ENCODE measurements at places on chromosomes 7 and 10.

GRCh38 chr10:112126901-112127300 is 56.7 kb downstream of the GPAM start:
- DNase-seq, result no peak

DNA sequence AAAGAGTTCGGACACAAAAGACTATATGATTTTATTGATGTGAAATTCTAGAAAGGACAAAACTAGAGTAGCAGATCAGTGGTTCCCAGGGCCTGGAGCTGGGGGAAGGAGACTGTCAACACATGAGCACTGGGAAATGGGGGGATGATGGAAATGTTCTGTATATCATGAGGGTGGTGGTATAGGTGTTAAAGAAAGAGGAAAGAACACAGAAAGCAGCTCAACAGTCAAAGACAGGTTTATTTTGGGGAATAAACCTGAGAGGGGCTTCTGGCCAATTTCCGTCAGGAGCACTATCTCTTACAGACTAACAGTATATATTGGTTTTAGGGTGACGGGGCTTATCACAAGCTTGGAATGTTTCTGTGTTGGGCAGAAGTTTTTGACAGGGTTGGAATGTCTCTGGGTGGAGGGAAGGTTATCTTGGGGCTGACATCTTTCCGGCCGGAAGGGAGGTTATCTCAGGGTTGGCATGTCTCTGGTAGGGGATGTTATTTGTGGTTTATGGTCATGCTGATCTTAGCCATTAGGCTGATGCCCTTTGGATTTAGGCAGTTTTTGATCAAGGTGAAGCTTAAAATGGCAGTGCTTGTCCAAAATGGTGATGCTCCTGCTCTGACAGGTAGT is 254.6 kb upstream of the NRP1 start:
- DNase-seq, result no peak

GRCh38 chr10:114874827-114875411 is 53.3 kb downstream of the FHIP2A start:
- DNase-seq, result no peak

GRCh38 chr7:16644636-16645592 is 640 bp downstream of the ANKMY2 start:
- peak; percentile 60 for DNase-seq

DNA sequence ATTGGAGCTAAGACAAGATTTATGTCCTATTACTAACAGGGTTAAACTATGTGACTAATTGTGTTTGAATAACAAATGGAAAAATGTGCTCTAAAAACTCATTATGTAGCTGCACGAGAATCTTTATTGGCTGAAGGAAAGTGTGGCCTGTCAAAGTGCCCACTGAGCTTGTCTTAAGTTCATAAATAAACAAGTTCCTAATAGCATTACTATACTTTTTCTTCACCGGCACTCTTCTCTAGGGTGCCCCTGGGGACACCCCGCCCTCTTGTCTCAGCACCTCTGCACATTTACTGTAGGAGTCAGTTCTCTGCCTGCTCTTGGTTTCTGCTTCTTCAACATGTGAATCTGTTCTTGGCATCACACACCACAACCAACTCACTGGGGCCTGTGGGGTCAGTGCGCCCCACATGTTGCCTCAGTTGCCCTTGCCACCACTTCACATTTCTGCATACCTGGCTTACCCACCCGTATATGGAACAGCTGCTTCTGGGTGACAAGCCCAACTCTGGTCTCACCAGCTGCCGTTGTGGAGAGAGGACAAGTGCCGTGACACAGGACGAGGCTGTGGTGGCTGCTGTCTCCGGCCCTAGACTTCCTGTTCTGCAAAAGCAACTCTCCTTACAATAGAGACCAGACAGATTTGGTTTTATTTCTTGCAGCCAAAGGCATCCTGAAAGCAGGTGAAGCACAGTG is 96.3 kb upstream of the DDC start:
- peak; percentile 14 for DNase-seq

GRCh38 chr10:87913156-87913921 is 49.9 kb downstream of the PTEN start:
- DNase-seq, result no peak

- no peak for DNase-seq
Observed at GRCh38 chr7:133980804-133981203, 146.3 kb upstream of the LRGUK start.

DNA sequence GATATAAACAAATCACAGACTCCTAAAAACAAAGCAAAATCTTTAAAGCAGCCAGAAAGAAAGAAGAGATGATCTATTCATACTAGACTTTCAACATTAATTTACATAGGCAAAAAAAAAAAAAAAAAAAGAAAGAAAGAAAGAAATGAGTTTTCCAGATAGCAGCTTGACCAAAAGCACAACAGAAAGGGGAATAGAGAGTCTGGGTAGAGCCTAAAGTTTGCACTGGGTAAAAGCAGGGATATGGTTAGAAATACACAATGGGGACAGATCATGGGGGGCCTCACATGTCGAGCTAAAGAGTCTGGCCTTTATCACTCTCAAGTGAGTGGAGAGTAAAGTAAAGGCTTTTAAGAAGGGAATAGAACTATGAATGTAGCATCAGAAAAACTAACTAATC is 169.8 kb downstream of the SGMS1 start:
- DNase-seq, result no peak

- no peak for DNase-seq
Observed at GRCh38 chr7:105876964-105877601, 684 bp upstream of the ATXN7L1 start.

- no peak for DNase-seq
Observed at GRCh38 chr7:18400275-18400674, 95.3 kb upstream of the HDAC9 start.

GRCh38 chr7:155897758-155898386 is 85.6 kb upstream of the SHH start:
- no peak for DNase-seq

DNA sequence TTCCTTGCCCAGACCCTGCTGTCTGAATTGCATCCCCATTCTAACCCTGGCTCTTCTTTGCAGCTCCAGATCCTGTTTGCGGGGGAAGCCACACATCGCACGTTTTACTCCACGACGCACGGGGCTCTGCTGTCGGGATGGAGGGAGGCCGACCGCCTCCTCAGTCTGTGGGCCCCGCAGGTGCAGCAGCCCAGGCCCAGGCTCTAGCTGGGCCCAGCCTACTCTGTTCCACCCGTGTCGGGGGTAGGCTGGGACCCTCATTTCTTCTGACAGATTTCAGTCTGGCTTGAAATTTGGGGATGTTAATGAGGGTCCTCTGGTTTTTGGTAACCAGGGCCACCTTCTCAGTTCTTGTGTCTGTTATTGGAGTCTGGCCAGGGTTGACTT is 2.7 kb upstream of the MTG1 start:
- DNase-seq, result no peak

DNA sequence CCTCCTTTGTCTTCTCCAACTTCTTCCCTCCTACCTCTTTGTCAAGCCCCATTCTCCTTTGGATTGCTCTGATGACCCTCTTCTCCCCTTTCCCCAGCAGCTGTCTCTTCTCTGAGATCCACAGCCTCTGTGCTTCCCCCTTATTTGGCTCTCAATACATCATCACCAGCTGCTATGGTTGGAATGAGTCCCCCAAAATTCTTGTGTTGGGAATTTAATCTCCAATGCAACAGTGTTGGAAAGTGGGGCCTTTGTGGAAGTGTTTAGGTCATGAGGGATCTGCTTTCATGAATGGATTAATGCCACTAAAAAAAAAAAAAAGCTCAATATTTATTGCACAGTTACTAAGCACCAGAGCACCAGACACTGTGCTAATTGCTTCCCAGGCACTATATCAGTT is 39.2 kb upstream of the FRMD4A start:
- no peak for DNase-seq

DNA sequence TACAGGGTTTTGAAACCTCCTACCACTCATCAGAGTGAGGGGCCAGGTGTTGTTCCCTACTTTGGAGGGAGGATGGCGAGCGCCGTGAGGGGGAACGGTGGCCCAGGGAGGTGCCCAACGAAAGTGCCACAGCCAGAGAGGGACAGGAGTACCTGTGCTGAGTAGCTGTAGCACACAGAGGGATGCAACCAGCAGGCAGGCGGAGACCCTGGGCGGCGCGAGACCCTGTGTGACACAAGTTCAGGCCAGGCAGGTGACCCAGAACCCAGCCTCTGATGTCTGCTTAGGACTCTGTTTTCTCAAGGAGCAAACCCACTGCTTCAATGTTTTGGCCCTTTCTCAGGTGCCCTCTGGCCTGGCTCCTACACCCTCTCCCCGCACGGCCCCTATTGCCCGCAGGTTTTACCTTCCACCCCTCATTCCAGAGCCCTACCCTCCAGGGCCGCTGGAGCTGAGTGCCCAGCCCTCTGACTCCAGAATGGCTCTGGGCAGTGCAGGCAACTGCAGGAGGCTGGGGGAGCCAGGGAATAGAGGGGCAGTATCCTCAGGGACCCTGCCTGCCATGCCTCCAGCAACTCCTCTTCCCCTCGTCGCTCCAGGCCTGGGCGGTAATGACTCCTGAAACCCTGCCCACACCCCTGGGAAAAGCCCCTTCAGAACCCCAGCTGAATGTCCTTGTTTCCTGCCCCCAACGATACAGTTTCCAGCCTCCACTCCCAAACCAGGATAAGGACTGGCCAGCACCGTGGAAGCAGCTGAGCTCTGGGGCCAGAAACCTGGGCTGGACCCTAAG is 164.1 kb upstream of the RHEB start:
- no peak for DNase-seq

DNA sequence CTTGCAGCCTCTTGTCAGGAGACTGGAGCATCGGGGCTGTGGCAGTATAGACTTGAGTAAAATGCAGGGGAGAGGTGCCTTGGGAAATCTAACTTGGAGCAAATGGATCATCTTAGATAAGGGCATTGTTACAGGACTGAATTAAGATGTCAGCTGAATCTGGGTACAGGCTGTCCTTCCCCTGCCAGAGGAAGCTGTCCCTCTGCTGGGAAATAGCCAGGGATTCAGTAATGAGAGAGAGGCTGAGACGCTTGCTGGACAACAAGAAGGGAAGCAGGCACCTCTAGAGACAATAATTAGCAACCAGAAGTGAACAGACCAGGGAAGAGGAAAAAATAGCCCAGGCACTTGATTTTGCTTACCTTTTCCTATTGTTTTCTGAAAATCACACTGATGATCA is 20.7 kb upstream of the RAPGEF5 start:
- no peak for DNase-seq

- DNase-seq, result no peak
Observed at GRCh38 chr7:95435422-95435780, 573 bp upstream of the PON2 start.

- DNase-seq, result no peak
Observed at GRCh38 chr10:93894516-93895378, 969 bp downstream of the SLC35G1 start.

DNA sequence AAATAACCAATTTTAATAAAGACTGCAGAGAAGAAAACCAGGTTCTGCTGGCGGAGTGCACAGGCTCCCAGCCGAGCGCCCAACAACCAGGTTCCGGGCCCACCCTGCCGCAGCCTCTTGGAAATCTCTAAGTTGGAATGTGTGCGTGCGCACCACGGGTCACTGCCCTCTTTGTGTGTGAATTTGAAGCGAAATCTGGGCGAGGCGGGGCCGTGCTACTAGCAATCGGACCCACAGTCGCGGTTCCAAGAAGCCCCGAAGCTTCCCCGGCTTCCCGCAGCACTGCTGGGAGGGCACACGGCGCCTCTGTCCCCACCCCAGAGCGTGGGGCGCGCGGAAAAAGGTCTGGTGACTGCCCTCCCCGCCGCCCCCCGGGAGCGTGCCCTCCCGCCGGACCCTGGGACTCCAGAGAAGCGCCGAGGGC is 666 bp upstream of the MAP3K8 start:
- no peak for DNase-seq

DNA sequence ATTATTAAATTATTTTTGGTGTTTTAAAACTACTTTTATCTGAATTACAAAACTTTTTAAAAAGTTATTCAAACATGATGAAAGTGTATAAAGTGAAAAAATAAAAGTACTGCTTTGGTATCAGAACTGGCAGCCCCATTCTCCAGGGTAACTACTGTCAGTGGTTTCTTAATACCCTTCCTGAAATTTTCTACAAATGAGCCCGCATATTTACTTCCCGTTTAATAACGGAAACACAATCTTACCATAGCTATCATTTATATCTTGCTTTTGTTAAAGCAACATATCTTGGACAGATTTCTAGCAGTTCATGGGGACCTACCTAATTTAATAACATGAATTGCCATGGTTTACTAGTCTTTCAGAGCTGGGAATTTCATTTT is 249.9 kb downstream of the RNLS start:
- DNase-seq, result no peak

GRCh38 chr10:71077143-71077581 is 135.2 kb upstream of the UNC5B start:
- no peak for DNase-seq

DNA sequence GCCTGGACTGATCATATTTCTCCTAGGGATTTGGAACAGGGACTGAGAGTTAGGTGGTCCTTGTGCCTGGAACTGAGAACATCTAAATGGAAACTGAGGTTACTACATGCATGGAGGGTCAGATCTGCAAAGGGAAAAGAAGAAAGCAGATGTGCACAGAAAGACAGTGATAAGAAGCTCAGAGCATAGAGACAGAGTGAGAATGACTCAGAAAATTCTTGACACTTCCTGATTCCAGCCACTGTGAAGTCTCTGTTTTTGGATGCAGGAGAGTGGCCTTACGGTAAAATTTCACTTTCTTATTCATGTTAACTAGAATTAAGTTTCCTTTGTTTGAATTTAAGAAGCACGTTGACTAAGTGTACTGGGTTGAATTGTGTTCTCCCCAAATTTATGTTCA is 241.7 kb downstream of the TMEM26 start:
- DNase-seq, result no peak

DNA sequence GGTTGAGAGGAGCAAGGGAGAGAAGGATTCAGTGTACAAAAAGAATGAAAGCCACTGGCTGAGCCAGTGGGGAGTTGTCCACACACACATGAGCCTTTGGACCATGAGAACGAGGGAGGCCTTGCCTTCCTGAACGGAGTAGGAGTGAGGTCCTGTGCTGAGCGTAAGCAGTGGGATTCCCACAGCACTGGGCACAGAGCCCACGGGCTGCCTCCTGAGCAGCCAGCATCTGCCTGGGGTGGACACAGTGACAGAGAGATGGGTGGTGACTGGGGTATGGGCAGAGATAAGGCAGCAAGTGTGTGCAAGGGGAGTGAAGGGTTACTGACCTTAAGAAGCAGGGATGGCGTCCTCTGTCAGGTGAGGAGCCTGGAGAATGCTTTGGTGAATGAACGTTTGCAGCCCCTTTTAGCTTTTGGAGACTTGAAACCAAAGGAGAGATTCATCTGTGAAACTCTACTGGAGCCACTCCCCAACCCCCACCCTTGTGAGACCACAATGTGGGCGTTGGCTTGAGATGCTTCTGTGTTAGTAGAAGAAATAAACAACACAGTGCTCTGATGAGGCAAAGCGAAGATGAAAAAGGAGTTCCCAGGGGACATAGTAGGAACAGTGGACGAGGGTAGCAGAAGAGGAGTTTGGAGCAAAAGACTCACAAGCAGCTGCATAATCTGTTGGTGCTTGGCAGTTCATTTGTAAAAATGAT is 56.5 kb downstream of the FIGNL1 start:
- peak; percentile 63 for DNase-seq

Measured in CD4-positive, alpha-beta T cell treated with Interleukin-12 subunit alpha and Interleukin-12 subunit beta, for 1 hour (primary cell).